Activated effector memory CD4-positive, alpha-beta T cell treated with anti-CD3 and anti-CD28 coated beads, Interleukin-2, amount 50 U/mL, for 16 hours (primary cell): ENCODE measurements at places on chromosomes 5 and 9.
A peak's percentile ranks its signal among the peaks of the same experiment; 100 is the strongest.

GRCh38 chr5:12316812-12317211 lies 412.6 kb upstream of the CTNND2 start:
- no peak for DNase-seq

DNA sequence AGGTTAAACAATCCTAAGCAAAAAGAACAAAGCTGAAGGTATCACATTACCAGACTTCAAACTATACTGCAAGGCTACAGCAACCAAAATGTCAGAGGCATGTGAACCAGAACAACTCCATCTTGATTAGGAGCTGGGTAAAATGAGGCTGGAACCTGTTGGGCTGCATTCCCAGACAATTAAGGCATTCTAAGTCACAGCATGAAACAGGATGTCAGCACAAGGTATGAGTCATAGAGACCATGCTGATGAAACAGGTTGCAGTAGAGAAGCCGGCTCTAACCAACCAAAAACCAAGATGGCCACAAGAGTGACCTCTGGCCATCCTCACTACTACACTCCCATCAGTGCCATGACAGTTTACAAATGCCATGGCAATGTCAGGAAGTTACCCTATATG lies 252.0 kb downstream of the RASEF start:
- DNase-seq, result no peak

DNA sequence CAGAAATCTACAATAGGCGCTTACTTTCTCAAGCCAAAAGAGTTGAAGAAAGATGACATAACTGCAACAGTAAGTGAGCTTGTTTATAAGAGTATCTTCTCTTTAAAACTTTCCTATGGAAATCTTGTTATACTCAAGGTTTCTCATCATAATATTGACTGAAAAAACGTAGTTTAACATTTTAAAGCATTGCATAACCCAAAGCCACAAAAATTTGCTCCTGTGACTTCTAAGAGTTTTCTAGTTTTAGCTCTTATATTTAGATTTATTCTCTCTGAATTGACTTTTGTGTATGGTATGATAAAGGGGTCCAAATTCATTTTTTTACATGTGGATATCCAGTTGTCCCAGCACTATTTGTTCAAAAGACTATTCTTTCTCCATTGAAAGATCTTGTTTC lies 15.2 kb downstream of the WDR36 start:
- no peak for DNase-seq

- DNase-seq, result no peak
Observed at GRCh38 chr5:103808464-103809106, 246.0 kb upstream of the NUDT12 start.

DNA sequence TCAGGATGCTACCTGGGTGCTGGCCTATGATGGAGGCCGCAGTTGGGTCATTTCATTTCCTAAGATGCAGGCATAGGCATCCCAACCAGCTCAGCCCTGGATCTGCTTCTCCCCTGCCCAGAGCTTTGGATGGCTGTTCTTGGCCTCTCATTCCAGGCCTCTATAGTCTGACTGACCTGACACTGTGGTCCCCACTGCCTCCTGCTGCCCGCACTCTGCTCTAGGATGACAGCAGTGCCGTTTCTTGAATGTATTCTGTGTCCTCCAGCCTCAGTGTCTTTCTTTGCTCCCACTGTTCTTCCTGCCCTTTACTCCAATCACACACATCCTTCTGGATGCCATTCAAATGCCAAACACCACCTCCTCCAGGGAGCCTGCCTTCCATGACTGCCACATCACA lies 235.7 kb downstream of the HSPA4 start:
- DNase-seq, result peak; percentile 74

- DNase-seq, result no peak
Observed at GRCh38 chr5:167765352-167765751, 526.1 kb upstream of the WWC1 start.

GRCh38 chr9:100379862-100380261 lies 27.1 kb upstream of the TEX10 start:
- no peak for DNase-seq

DNA sequence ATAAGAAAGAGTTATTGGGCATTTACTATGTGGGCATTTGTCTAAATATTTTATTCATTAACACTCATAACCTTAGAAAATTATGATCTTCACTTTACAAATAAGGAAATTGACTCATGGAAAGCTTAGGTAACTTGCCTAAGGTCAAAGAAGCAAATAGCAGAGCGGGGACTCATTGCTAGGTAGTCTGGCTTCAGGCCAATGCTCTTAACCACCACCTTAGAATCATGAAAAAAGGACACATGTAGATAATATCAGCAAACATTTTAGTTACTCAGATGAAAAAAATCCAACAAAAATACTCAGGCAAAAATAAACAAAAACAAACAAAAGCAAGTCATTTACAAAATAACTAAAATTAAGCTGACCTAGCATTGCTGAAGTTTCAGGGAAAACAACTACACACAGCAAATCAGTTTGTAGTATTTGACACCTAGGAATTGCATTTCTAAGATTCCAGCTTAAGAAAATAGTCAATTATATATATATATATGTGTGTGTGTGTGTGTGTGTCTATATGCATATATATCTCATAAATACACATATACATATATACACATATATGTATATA lies 166.0 kb downstream of the HMHB1 start:
- no peak for DNase-seq

- DNase-seq, result no peak
Observed at GRCh38 chr5:169251333-169252084, 49.4 kb downstream of the SLIT3 start.

GRCh38 chr5:10337107-10337506 lies 16.4 kb upstream of the MARCHF6 start:
- DNase-seq, result no peak

GRCh38 chr5:21071421-21071820 lies 1083.4 kb upstream of the CDH18 start:
- no peak for DNase-seq

- DNase-seq, result no peak
Observed at GRCh38 chr5:74169701-74170100, 470.8 kb downstream of the ENC1 start.

GRCh38 chr5:107104040-107104995 lies 566.4 kb downstream of the EFNA5 start:
- DNase-seq, result no peak

GRCh38 chr9:88835038-88835466 lies 156.2 kb upstream of the S1PR3 start:
- DNase-seq, result no peak

GRCh38 chr9:78437806-78438205 lies 140.9 kb downstream of the PSAT1 start:
- no peak for DNase-seq

GRCh38 chr9:134214766-134215419 lies 50.5 kb upstream of the RNU6ATAC start:
- no peak for DNase-seq

DNA sequence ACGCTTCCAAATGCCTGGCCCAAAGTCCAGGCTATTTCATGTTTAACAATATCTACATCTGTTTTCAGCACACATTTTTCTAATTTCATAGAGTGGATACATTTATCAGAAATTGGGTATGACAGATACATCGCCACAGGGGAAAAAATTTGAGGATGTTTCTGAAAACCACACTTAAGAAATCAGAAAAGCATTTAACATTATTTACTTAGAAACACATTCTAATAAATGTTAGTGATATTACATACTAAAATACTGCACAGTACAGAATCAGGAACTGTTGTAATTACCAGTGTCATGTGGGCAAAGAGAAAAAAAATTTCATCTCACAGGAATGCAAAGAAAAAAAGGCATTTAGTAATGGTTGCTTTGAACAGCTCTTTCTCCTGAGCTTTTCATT lies 310.5 kb upstream of the KIF2A start:
- DNase-seq, result no peak

- no peak for DNase-seq
Observed at GRCh38 chr5:134247428-134248224, 21.8 kb upstream of the PPP2CA start.

GRCh38 chr9:86670536-86670935 lies 276.8 kb downstream of the GAS1 start:
- DNase-seq, result no peak

DNA sequence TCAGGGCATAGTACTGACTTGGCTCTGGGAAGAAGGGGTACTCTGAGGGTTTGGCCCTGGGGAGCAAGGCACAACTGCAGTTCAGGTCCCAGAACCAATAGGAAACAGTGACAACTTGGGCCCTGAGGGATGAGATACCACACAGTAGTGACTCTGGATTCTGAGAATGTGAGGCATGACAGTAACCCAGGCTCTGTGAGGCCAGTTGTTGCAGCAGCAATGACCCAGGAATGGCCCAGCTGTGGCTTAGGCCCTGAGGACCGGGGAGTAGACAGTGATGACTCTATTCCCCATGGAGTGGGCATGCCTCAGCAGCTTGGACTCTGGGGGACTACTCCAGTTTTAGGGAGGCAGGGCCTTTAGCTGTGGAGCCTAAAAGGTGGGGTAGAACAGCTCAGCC lies 21.5 kb upstream of the NFIL3 start:
- DNase-seq, result no peak

GRCh38 chr9:69718218-69718617 lies 41.6 kb downstream of the PTAR1 start:
- no peak for DNase-seq

- DNase-seq, result no peak
Observed at GRCh38 chr5:118325931-118326330, 662.4 kb downstream of the DTWD2 start.

- peak; percentile 71 for DNase-seq
Observed at GRCh38 chr9:75083188-75083970, 4.6 kb downstream of the NMRK1 start.

- DNase-seq, result no peak
Observed at GRCh38 chr9:94757158-94757557, 30.7 kb downstream of the AOPEP start.

DNA sequence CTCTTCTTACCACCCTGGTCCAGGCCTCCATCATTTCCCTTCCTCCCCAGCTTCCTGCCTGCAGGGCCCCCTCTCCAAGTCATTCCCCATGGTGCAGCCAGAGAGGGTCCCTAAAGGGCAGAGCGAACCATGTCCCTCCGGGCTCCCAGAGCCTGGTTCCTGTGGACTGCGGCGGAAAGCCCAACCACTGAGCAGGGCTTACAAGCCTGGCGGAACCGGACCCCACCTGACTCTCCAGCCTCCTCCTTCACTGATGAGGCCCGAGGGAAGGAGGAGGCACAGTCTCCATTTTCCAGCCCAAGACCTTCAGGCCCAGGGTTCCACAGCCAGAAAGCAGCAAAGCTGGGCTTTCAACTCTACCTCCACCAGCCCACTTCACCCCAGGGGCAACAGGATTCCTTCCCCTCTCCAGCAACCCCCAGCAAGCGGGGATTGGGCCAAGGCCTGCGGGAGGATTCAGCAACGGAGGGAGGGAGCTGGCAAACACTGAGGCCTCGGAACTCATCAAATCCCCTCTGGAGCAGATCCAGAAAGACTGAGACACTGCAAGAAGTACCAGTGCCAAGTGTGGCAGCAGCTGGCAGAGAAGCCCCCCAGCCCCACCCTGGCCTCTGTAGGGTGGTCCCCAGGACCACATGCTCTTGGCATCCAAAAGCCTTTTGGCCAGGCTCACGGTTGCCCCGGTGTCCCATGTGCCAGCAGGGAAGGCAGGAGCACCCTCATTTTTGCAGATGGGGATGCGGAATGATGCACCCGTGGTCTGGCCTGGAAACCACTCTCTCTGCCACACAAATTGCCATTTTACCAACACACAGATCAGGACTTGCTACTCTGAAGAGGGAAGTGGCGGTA lies 3.1 kb downstream of the FAM163B start:
- DNase-seq, result no peak

DNA sequence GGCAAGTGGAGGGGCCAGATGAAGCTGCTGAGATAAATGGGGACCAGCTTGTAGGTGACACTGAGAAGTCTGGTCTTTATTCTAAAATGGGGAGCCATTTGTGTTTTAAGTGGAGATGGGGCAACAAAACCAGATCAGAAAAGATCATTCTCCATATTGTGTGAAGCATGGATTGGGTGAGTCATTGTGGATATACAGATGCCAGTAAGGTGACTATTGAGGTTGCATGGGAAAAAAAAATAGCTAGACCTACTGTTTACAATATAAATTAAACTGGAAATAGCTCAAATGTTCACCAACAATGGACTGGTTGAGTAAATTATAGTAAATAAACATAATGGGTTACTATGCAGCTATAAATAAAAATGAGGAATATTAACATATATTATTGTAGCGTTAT lies 5.4 kb upstream of the MAP1B start:
- no peak for DNase-seq

DNA sequence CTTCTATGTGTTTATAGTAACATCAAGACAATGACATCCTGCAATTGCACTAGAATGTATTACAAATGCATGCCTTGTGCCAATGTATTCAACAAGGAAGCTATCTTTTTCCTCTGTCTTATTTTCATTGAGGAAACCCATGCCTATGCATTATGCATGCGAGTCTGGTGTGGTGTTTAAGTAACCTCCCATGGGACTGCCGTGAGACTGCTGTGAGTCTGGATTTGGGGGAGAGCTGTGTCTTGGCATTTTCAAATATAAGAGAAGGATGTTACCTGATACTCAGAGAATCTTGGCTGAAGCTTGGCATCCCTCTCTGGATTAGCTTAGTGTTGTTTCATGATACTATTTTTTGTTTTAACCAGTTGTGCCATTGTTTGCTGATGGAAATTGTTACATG lies 98.3 kb downstream of the F2RL2 start:
- DNase-seq, result no peak

GRCh38 chr9:120851449-120851848 lies 8.7 kb upstream of the PSMD5 start:
- no peak for DNase-seq

- no peak for DNase-seq
Observed at GRCh38 chr5:82684165-82684564, 393.0 kb downstream of the TMEM167A start.

DNA sequence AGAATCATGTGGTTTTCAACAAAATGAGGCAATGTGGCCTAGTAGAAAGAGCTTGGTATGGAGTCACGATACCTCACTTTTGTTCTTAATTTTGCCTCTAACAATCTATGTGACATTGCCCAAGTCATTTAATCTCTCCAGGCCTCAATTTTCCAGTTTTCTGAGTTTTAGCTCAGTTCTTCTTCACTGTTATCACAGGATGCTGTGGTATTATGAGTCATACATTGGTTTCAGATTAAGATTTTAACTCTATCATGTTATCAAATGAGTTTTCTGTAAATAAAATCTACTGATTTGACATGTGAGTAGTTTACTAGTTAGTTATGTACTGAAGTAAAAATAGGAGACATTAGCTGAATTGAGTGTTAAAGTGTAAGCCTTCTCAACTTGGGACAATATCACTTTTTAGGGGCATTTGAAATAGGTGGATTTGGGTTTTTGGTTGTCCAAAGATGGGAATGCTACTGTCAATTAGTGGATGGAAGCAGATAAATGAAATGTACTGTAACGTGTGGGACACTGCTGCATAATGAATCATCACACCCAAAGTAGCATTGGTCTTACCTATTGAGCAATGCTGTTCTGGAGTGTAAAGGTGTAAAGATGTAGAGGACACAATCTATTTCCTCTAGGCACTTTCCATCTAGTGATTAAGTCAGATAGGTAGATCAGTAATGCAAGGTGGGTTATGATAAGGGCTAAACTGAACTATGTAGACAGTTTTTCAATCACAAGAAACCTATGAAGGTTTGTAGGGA lies 73.3 kb downstream of the NNT start:
- DNase-seq, result no peak

DNA sequence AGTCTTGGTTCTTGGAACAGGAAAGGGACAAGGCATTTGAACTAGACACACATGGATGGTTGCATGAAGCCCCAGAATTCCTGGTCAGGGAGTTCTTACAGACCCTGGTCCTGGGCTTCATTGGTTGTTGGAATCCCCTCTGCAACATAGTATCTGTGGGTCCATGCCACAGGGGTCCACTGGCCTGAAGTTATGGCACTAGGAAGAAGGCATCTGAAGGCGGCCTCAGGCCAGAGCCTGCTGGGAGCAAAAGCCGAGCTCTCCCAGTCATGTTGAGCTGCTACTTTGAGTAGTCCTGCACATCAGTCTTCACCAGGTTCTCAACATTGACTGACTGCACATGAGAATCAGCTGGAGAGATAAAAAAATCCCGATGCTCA lies 71.1 kb upstream of the PITX1 start:
- DNase-seq, result peak; percentile 34
